ENCODE measurements at places on chromosomes 13 and 19.

GRCh38 chr13:51015973-51016372 is 95.1 kb downstream of the C13orf42 start:
- no peak for DNase-seq

DNA sequence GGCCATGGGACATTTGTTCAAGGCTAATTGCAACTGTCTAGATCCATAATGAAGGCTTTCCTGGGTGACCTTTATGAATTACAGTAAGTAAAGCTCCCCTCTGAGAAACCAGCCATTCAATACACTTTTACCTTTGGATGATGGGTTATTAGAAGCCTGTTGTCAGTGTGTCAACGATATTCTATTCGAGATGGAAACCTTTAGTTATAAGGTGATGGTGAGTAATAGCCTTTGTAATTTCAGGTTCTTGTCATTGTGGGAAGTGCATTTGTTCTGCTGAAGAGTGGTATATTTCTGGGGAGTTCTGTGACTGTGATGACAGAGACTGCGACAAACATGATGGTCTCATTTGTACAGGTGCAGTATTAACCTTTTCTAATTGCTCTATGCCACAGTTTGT is 261.7 kb downstream of the ITGBL1 start:
- DNase-seq: no peak

GRCh38 chr13:73665261-73665660 is 468.9 kb downstream of the KLF12 start:
- no peak for DNase-seq

GRCh38 chr13:81686877-81687276 is 1346.0 kb upstream of the SPRY2 start:
- no peak for DNase-seq

DNA sequence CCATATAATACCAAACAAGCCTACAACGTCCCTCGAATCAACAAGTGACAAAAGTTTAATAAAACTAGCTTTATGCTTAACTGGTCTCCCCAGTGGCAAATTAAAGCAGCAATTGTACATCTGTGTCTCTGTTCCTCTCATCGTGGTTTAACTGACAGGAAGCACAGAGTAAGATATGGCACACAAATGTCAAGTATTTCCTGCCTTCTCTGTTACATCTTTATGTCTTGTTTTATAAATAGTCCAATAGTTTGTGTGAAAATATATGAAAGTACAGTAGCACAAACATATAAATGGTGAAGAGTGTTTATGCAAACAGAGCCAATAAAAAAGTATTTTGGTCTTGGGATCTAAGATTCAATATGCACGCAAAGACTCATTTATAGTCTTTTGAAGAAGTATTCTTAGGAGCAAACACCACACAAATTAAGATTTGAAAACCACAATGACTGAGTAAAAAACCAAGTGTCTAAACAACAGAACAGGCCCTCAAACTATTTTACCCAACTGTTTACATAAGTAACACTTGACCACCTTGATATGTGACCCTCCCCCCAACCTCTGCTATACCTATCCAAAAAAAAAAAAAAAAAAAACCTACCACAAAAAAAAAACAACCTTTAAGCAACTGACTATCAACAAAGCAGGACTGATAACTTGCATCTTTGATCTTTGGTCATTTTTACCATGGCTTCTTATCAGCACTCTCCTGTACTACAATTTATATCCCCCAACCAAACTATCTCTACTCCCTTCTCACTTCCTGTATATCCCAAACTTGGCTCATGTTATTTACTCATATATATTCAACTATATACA is 14.0 kb downstream of the ELF1 start:
- DNase-seq: no peak

DNA sequence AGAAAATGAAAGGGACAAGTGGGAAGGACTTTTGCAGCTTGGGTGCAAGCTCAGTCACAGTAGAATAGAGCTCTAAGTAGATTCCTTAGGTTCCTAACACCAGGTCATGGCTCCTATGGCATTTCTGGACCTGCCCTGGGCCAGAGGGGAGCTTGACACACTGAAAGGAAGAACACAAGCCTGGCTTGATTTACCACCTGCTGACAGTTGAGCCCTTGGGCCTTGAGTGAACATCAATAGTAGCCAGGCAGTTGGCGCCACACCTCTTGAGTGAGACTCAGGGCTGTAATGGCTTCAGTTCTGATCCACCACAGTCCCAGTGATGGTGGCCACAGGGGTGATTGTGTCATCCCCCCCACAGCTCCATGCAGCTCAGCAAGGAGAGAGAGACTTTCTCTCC is 221.9 kb upstream of the PCDH17 start:
- DNase-seq: no peak

GRCh38 chr13:23955064-23955463 is 57.8 kb upstream of the C1QTNF9B start:
- DNase-seq: no peak

GRCh38 chr13:49791315-49791710 is 1.2 kb downstream of the KPNA3 start:
- no peak for DNase-seq

DNA sequence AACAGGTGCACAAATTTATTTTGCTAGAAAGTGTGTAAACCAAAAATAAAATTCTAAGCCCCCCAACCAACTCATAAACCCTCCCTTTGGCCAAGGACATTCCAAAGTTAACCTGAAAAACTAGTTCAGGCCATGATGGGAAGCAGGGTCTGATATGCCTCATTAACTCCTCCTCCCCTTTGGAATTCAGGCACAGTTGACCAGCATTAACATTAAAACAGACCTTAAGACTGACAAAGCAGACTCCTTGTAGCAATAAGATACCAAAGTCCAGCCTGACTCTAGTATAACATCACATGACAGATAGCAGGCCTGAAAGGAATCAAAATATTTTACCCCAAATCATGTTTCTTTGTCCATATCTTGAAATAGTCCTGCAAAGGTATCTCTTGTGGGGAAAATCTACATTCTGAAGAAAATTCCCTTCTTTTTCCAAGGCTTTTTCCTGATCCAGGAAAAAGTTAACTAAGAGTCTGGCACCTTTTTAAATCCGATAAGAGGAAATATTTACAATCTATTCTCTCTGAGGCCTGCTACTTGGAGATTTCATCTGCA is 19.7 kb downstream of the NEK5 start:
- no peak for DNase-seq

- DNase-seq: no peak
These were observed 6.2 kb upstream of the IRS2 start for GRCh38 chr13:109792416-109793059.

DNA sequence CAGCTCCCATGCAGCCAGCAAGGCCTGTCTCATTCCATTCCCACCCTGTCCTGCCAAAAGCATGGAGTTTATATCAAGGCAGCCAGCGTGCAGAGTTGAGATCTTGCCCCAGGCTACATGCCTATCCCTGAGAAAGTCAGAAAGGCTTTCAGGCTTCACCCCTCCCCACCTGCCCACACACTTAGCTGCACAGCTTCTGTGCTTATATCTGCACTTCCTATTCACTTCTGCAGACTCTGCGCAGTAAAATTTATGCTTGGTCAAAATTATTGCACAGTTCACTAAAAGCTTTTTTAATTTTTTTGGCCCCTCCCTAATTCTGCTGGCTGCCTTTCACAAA is 12.5 kb upstream of the ZNF675 start:
- no peak for DNase-seq

GRCh38 chr19:21581646-21582240 is 76.3 kb downstream of the ZNF429 start:
- no peak for DNase-seq

GRCh38 chr13:94327318-94327717 is 152.2 kb downstream of the DCT start:
- DNase-seq: no peak

DNA sequence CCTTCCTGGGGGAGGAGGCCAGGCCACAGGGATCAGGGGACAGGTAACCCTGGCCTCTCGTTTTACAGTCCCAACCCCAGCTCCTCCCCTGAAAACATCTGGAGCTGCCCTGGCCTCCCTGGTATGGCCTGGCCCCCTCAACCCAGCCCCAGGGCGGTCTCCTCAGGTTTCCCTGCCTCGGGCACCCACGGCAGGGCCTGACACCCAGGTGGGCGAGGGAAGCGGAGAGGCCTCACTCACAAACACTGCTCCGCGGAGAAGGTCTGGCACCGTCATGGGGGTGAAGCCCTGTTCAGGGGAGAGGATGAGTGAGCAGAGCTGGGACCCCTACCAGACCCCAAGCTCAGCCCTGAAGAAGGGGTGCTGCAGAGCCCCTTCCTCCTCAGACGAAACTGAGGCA is 6.5 kb upstream of the CCER2 start:
- no peak for DNase-seq

Data from AG08395 (cell line).